Globus pallidus (tissue), 1 donor: ENCODE measurements at places on chromosomes 3 and 15.
A peak's percentile ranks its signal among the peaks of the same experiment; 100 is the strongest.

- DNase-seq: no peak
These were observed 316.7 kb downstream of the CLSTN2 start for GRCh38 chr3:140251678-140252077.

- peak; percentile 16 for DNase-seq
These were observed 77.6 kb downstream of the POLR2M start for GRCh38 chr15:57784081-57784511.

- no peak for DNase-seq
These were observed 39.8 kb upstream of the NR2F2 start for GRCh38 chr15:96290679-96291078.

GRCh38 chr3:31740397-31740796 is 207.7 kb downstream of the STT3B start:
- DNase-seq: no peak

- DNase-seq: no peak
These were observed 1.4 kb downstream of the AHSG start for GRCh38 chr3:186614266-186614596.

DNA sequence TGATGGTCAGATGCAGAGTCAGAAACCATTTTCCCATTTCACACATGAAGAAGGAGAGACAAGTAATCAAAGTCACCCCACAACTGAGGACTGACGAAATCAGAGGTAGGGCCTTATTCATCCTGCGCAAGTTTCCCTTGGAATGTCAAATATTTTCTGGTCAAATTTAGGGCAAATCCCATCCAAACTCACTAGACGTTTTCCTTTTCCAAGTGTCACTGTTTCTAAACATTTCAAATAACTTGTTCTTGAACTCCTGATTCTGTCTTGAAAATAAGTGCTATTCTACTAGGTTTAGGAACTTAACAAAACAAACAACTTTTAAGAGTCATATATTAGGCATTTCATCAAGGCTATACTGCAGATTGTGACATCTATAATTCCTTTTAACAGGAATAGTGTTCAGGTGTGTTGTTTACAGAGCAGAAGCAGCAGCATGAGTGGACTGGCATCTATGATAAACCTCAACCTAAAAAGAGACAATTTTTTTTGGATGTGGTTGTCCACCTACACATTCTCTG is 40.7 kb downstream of the SUMF1 start:
- DNase-seq: no peak

DNA sequence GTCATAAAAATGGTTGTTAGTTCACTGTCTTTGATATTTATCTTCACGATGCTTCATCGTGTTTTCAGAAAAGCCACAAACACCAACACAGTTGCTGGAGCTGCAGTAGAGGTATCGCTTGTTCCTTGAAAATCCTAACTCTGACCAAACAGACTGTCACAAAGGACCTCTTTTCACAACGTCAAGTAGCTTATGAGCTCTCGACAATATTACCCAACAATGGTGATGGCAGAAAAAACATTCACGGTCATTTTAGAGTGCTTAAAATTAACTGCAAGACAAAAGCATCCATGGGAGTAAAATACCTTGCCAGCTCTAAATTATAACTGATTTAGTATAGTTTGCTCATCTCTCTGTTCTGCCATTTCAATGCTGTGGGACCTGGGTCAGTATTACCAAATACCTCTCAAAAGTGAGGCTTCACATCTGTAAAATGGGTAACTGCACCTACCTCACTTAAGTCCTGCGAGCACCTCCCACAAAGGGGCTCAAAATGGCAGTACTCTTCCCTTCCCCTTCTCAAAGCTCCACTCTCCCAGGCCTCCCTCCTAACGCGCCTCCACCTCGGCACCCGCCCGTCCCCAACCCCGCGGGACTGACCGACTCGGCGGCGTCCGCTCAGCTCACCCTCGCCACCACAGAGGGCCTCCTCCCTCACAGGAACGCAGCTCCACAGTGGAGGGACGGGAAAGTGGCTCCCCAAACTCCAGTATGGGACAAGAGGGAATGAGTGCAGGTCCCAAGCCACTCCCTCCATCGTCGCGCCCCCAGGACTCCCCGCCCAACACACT is 546 bp downstream of the TRIM59 start:
- peak; percentile 66 for DNase-seq

- no peak for DNase-seq
These were observed 34.3 kb downstream of the U2SURP start for GRCh38 chr3:143035466-143036211.

DNA sequence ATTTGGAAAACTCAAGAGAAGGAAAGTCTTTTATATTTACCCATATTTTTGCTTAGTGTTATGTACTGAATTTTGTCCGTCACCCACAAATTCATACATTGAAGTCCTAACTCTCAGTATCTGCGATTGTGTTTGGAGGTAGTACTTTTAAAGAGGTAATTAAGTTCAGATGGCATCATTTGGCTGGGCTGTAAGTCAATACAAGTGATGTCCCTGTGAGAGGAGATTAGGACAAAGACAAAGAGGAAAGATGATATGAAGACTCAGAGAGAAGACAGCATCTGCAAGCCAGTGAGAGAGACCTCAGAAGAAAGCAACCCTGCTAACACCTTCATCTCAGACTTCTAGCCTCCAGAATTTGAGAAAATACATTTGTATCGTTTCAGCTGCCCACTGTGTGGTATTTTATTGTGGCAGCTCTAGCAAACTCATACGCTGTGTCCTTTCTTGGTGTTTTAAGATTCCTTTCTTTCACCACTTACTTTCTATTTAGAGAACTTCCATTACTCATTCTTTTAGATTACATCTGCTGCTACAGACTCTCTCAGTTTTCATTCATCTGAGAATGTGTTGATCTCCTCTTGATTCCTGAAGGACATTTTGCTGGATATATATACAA is 17.0 kb downstream of the LRCH3 start:
- no peak for DNase-seq

DNA sequence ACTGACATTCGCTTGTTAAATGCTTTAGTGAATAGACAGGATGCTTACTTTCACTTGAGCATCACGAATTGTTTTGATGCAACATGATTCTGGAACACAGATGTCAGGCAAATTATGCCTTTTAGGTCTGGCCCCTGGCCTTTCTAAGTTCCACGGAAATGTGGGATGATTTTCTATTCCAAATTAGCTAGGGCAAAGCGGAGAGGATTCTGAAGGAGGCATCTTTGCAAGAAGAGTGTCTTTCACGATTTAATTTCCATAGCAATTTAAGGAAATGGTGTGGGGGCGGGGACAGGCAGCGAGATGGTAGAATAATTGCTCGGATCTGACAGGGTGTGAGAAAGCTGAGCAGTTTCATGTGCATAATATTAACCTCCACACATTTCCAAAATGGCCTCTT is 238.5 kb upstream of the KCNMB2 start:
- DNase-seq: no peak

GRCh38 chr3:187112934-187113793 is 26.1 kb downstream of the RPL39L start:
- no peak for DNase-seq

GRCh38 chr3:117793622-117794265 is 1084.2 kb downstream of the TUSC7 start:
- no peak for DNase-seq

DNA sequence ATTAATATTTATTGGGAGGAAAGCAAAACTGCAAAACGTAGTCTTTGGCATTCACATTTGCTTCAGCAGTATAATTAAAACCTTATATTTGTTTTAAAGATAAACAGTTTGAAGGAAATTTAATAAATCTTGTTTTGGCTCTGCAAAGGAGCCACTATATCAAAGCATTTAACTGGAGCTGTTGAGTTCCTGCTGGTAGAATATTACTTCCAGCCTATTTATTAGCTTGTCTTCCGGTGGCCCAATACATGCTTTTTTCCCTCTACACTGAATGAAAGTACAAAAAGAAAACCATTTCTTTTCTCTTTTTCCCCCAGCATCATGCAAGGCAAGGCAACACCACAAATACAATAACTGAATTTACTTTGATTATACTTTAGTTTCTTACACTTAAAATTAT is 26.3 kb downstream of the SPTSSB start:
- DNase-seq: no peak

DNA sequence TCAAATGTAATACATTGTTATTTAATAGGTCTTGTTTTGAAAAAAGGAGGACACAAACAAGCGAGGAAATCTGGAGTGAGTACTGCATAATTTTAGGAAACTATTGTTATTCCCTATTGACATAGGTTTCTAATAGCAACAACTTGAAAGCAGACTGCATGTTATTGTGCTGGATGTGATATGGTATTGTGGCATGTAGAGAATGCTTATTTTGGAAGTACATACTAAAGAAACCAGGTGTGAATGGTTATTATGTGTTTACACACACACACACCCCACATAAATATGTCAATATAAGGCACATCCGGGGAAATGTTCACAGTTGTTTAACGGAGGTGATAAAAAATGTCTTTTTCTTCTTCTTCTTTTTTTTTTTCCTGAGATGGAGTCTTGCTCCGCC is 5.9 kb upstream of the MORF4L1 start:
- DNase-seq: no peak

DNA sequence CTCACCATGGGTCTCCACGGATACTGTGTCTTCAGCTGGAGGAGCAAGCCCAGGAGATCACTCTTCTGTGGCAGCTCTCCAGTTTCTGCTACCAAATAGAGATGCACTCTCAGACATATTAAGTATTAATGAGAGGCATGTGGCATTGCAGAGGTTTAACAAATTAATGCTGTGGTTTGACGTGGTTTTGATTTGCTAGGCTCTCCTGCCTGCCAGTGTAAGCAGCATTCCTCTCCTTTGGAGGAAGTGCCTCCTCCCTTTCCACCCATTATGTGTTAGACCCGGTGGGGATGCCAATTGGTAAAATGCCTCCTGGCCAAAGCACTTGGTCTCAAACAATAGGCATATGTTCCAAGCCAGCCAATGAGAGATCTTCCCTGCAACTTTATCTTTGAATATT is 124.8 kb downstream of the MYLK start:
- no peak for DNase-seq

DNA sequence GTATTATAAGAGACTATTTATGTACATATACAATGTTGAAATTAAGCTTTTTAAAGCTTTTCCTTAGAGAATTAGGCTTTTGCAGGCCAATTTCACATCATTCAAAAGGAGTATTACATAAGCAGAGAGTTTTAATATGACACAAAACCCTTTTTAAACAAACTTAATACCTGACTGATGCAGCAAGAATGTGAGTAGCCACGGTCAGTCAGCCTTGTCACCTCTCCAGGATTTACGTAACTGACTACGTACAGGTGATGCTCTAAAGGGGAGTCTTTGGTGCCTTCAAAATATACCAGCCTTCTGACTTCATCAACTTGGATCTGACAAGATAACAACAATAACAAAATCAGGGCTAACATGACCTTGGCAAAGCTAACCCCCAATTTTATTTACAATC is 44.2 kb upstream of the IGDCC4 start:
- DNase-seq: no peak

GRCh38 chr15:71005895-71006294 is 109.4 kb upstream of the THSD4 start:
- DNase-seq: no peak

GRCh38 chr3:193701953-193702635 is 109.1 kb downstream of the OPA1 start:
- DNase-seq: no peak

- no peak for DNase-seq
These were observed 97.2 kb upstream of the CCNL1 start for GRCh38 chr3:157257101-157257500.

DNA sequence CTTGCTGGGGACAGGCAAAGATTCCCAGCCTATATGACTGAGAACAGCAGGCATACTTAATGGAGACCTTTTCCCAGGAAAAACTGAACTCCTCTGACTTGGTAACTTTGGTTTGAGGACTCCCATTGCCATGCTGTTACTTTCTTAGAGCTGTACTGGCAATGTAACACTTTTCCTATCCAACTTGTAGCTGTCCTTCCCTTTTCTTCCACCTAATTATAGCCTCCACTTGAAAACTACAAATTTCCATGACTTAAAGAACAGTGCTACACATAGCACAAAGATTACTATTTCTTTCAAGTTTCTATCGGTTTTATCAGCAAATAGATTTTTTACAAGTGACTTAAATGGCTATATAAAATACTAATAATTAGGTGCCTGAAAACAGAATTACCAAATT is 116.9 kb downstream of the GSK3B start:
- DNase-seq: no peak

DNA sequence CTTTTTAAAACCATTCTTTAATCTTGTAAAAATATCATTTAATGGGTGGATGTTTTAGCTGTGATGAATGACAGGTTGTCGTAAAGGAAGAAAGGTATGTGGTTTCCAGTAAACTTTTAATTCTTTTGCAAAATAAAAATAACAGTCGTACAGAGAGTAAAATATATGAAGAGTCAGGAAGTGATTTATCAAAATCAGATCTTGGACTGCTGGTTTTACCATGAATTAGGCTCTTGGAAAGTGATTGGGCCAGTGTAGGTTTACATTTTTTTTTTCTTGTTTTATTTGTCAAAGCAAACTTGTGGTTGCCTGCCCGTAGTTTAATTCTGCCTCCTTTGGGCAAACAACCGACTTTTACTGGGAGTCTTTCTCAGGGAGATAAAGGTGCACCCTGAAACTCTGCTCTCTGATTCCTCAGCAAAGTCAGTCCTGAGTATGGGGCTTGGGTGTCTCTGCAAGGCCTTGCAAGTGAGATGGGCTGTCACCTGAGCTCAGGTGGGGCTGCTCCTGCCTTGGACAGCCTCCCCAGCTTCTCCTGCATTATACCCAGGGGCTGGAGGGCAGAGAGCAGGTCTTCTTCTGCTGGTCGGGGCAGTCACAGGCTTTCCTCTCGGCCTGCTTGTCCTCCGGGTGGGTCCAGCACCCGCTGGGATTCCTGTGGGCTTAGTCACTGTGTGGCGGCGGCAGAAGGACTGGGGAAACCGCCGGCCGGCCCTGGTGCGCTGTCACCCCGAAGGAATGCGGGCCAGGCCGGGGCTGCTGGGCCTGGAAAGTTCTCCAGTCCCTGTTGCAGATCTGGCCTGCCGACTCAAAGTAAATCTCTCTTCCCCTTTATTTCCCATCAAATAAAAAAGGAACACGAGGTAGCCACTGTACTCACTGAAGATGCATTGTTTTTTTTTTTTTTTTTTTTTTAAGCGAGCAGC is 79.0 kb downstream of the IGF1R start:
- peak; percentile 26 for DNase-seq

- DNase-seq: no peak
These were observed 301 bp downstream of the PCBP4 start for GRCh38 chr3:51966922-51967383.

DNA sequence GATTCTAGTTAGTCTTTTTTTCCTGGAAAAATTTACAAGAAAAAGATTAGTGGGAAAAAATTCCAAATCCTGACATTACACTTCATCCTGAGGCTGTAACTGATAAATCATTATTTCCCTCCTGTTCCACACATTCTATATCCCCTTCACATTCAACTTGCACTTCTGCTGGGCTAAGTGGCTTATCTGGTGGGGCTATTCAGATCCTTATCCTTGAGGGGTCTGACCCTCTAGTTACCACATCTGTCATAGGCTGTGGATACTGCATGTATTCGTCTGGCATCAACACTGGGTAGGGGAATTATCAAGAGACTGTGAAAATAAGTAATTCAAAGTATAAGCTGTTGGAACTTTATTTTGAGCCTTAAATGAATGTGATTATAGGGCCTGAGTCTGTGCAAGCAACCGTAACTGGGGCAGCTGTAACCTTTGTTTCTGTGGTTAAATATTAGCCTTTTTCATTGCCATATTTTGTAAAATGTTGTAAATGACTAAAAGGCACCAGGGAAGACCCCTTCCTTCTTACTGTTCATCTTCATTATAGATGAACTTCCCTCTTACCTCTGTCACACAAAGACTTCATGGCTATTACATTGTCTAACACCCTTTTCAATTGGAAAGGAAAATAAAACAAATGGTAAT is 28.0 kb upstream of the TEX9 start:
- no peak for DNase-seq
